ENCODE measurements at places on chromosomes 16 and 17. TPM values are rescaled to one million over a fixed set of nuclear protein-coding genes. Genes with fewer than 3 reads are reported as not detected.

The MLKL gene
- total RNA-seq: 0.74 TPM

The KRT33A gene
- total RNA-seq: not detected

The OR2C1 gene
- 0.49 TPM for total RNA-seq

The SAMD14 gene
- 30.5 TPM for total RNA-seq

The OR1A1 gene
- total RNA-seq: not detected

The KRTAP4-5 gene
- total RNA-seq: not detected

The HCRT gene
- not detected for total RNA-seq

The CLDN7 gene
- total RNA-seq: 0.49 TPM

The BAIAP3 gene
- 10.3 TPM for total RNA-seq

The ZNF267 gene
- total RNA-seq: 9.1 TPM

The KRTAP1-5 gene
- not detected for total RNA-seq

The MYH3 gene
- total RNA-seq: 0.25 TPM

The CORO1A gene
- total RNA-seq: 19.2 TPM

The AMDHD2 gene
- 9.6 TPM for total RNA-seq

The SULT1A1 gene
- total RNA-seq: 6.4 TPM

The RUNDC3A gene
- total RNA-seq: 78.2 TPM

The CCDC40 gene
- total RNA-seq: 3.9 TPM

The ZBTB4 gene
- 14.3 TPM for total RNA-seq

The KRT24 gene
- total RNA-seq: not detected

The MYH13 gene
- total RNA-seq: not detected

The SCIMP gene
- total RNA-seq: 0.25 TPM

The SMIM5 gene
- total RNA-seq: 0.49 TPM

The DNAAF8 gene
- 0.49 TPM for total RNA-seq

The TMIGD1 gene
- total RNA-seq: not detected

The SPIRE2 gene
- 14.8 TPM for total RNA-seq

The C17orf50 gene
- total RNA-seq: not detected

The ALKBH5 gene
- total RNA-seq: 41.8 TPM

The FAM222B gene
- 3.4 TPM for total RNA-seq

The ACE gene
- 4.4 TPM for total RNA-seq

The TPSB2 gene
- total RNA-seq: not detected

The TERB1 gene
- 0.25 TPM for total RNA-seq

The METTL2A gene
- 28.0 TPM for total RNA-seq

The INCA1 gene
- total RNA-seq: 0.25 TPM

The KRT33B gene
- not detected for total RNA-seq

The OR3A3 gene
- not detected for total RNA-seq

The PLD6 gene
- 5.4 TPM for total RNA-seq

The NTN1 gene
- total RNA-seq: 4.4 TPM

The CCL1 gene
- not detected for total RNA-seq

The GGT6 gene
- total RNA-seq: not detected

The ATMIN gene
- total RNA-seq: 54.1 TPM

The RABEP2 gene
- 12.0 TPM for total RNA-seq

The SLC9A5 gene
- 1.2 TPM for total RNA-seq

The TRPV3 gene
- 0.74 TPM for total RNA-seq
